ENCODE measurements at places on chromosomes 16 and 17. TPM values are rescaled to one million over a fixed set of nuclear protein-coding genes. Genes with fewer than 3 reads are reported as not detected.

RSKR gene
- total RNA-seq: 34.6 TPM

TTYH2 gene
- total RNA-seq: 13.7 TPM

TMED6 gene
- total RNA-seq: not detected

DNA sequence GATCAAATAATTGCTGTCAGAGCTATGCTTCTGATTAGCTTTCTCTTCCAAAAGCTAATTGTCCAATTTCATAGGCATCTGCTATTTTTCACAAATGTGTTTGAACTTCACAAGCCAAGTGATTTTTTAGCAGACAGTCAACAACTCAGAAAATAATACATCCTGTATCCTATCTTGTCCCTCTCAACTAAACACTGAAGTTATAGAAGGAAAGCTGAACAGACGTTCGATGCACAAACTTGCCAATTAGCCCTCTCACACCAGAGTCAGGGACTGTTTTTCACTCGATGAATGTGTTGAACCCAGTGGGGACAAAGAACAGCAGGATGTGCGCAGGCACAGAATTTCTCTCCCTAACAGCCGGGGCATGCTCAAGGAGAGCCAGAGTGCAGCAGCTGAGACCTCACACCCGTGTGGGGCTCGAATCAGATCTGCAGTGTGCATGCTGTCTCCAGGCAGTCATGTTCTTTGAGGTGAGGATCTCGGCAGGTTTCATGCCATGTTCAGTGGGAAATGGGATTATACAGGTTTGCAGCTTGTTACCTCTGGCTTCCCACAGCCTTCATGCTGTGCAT is 246.7 kb upstream of the SDK2 start:
- DNase-seq: no peak

- no peak for DNase-seq
These were observed 70.9 kb upstream of the ZNF750 start for GRCh38 chr17:82910770-82911169.

- no peak for DNase-seq
These were observed 29.7 kb upstream of the KRT17 start for GRCh38 chr17:41653892-41654677.

DNA sequence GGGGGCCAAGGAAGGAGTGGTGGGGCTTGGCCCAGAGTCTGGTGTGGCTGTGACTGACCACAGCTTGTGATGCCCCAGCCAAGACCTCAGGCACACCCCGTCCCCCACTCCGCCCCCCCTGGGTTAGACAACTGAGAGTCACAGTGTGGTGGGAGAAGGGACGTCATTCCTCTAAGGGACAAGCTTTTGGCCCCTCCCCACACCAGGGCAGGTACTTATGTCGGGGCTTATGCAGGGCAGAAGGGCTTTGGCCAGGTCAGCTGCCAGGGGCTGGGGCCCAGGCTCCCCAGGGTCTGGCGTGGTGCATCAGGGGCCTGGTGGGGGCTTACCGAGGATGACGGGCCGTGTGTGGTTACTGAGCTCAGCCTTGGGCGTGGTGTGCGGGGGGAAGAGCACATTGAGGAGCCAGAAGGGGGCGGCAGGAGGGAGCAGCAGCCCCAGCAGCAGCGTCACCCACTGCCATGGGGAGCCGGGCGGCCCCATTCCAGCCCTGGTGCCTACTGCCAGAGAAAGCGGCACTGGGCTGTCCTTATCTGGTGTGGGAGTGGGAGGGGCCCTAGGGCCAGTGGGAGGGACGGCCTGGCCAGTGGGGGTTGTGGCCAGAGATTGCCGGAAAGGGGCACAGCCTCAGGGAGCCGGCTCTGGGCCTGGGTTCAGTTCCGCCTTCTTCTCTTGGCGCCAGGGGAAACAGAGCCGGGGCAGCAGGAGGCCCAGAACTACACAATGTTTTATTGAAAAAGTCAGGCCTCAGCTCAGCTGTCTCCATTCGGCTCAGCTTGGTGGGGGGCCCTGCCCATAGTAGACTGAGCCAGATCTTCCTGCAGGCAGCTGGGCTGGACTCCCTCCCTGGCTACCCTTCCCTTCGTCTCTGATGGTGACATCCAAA is at the start of gene LCAT:
Gene LCAT, minus strand, starts transcription at position 502 of the 886 bp plus-strand sequence. Its CDS starts 19 bp downstream, at position 483.
- DNase-seq: peak; percentile 29
